ENCODE measurements at places on chromosomes 7 and 10.

DNA sequence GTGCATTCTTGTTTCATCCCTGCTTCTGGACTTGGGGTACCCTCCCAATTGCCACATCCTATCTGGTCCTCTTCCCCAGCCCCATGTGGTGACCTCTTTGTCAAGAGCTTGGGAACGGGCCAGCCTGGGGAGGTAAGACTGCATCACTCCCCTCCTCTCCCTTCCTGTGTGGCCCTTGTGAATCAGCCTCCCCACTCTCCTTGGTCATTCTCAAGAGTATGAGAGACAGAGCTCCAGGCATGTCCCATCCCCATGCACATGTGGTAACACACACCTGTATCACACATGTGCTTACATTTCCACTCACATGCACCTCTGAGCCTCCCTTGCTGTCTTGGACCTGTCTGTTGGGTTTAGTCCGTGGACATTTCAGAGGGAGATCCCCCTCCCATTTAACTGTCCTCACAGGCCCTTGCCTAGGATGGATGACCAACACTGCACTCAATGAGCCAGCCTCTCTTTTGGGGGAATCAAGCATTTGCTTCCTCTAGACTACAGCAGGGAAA is 2.6 kb downstream of the MRPL43 start:
- DNase-seq, result no peak

DNA sequence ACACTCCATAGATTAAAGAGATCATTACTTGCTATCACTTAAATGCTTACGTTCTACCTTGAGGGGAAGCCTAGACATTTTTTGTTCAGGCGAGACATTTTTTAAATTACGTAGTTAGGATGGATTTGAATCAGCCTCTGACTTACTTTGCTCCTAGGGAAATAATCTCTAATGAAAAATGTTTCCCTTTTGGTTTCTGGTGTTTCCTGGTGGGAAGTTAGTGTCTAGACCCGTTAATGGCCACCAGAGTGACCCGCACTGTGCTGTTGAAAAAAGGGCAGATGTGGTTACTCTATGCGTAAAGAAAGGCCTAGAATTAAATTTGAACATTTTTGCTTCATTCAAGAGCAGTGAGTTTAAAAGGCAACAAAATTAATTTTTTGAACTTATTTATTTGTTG is 3.8 kb downstream of the ZNF365 start:
- DNase-seq, result no peak

- DNase-seq, result no peak
Measured at GRCh38 chr7:117950601-117951260, 77.5 kb upstream of the CTTNBP2 start.

- DNase-seq, result no peak
Measured at GRCh38 chr7:107999779-108000560, 3.0 kb downstream of the LAMB1 start.

GRCh38 chr7:24721481-24722001 is 35.7 kb downstream of the GSDME start:
- no peak for DNase-seq

Measured in activated CD4-positive, alpha-beta T cell treated with anti-CD3 and anti-CD28 coated beads for 36 hours (primary cell).